Panc1 (cell line): ENCODE measurements at places on chromosomes 2 and 18. TPM values are rescaled to one million over a fixed set of nuclear protein-coding genes. Genes with fewer than 3 reads are reported as not detected.

GRCh38 chr2:143401861-143402260 is 272.6 kb downstream of the ARHGAP15 start:
- H3K27ac ChIP-seq, result no peak overlapping the region
- no peak for DNase-seq
- no peaks in the 10 kb centered on the region for H3K27me3 ChIP-seq
- no peaks in the 10 kb centered on the region for H3K4me1 ChIP-seq
- no peaks in the 10 kb centered on the region for H3K36me3 ChIP-seq

- peak overlapping the region; percentile 83 for H3K27ac ChIP-seq
- H3K27me3 ChIP-seq, result no peaks in the 10 kb centered on the region
- peaks cover 89% of the 10 kb centered on the region for H3K4me1 ChIP-seq
- no peak overlapping the region for H3K4me3 ChIP-seq
- H3K36me3 ChIP-seq, result no peaks in the 10 kb centered on the region
Measured at GRCh38 chr2:9214873-9215272, 8.3 kb downstream of the ASAP2 start.

GRCh38 chr2:42029171-42029570 is 18.6 kb upstream of the PKDCC start:
- no peak overlapping the region for H3K27ac ChIP-seq
- no peaks in the 10 kb centered on the region for H3K36me3 ChIP-seq
- no peaks in the 10 kb centered on the region; the same call in none of the 2 replicates for H3K4me1 ChIP-seq
- no peak overlapping the region for H3K4me3 ChIP-seq
- no peak for DNase-seq

DNA sequence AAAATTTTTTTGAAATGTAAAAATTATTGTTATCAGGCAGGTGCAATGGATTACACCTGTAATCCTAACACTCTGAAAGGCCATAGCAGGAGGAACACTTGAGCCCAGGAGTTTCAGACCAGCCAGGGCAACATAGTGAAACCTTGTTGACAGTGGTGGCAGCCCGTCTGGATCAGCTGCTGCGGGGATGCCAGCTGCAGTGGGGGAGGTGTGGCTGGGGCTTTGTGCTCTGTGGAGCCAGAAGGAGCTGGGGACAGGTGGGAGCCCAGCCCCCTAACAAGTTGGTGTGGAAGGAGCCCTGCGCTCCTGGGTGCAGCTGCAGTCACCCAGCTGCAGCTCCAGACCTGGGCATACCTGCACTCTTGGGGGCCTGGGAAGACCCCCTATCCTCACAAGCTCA is 182.4 kb upstream of the MC4R start:
- H3K27ac ChIP-seq, result no peak overlapping the region
- H3K36me3 ChIP-seq, result no peaks in the 10 kb centered on the region
- H3K27me3 ChIP-seq, result no peaks in the 10 kb centered on the region
- DNase-seq, result no peak
- H3K4me3 ChIP-seq, result no peak overlapping the region
- no peaks in the 10 kb centered on the region for H3K4me1 ChIP-seq

DNA sequence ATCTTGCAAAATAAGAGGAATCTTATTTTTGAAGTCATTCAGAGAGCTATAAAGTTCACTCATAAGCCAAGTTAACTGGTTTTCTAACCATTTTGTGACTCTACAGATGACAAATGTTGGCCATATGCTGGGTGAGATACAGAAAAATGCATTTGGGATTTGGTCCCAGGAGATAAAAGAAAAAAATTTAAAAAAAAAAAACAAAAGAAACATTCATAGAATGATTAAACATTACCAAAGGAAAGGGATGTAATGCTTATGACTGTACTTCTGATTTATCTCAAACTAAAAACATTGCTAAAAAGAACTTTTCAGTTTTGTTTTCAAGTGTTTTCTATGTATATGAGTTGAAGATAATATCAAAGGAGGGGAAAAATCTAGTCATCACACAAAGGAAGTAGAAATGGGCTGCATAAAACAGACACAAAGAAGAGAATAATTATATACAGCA is 43.1 kb downstream of the PELI1 start:
- no peaks in the 10 kb centered on the region; the same call in 1 of the 2 replicates for H3K36me3 ChIP-seq
- H3K4me3 ChIP-seq, result no peak overlapping the region
- no peak overlapping the region for H3K27ac ChIP-seq

- no peak overlapping the region for H3K4me3 ChIP-seq
- DNase-seq, result no peak
- no peaks in the 10 kb centered on the region for H3K27me3 ChIP-seq
- H3K27ac ChIP-seq, result no peak overlapping the region
- H3K4me1 ChIP-seq, result no peaks in the 10 kb centered on the region
Measured at GRCh38 chr18:21192308-21192624, 49.8 kb upstream of the GREB1L start.

DNA sequence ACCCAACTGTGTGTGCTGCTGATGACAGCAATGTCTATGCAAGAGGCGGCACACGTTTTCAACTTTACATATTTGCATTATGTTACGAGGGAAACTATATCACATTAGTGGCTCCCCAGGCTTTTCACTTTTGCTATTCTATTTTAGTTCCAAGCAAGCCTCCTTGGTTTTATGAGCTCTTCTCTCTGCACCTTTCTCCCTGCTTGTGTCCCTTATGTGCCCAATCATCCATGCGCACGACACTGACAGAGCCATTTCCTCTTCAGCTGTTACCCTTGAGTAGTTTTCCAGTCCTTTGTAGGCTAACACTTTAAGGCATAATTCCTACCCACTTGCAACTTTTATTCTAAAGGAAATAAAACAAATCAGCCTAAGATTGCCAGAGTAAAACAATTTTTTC is 154.3 kb downstream of the TCF4 start:
- no peak for DNase-seq
- H3K4me3 ChIP-seq, result no peak overlapping the region
- no peaks in the 10 kb centered on the region for H3K4me1 ChIP-seq
- no peak overlapping the region for H3K27ac ChIP-seq
- no peaks in the 10 kb centered on the region for H3K36me3 ChIP-seq
- no peaks in the 10 kb centered on the region for H3K27me3 ChIP-seq

GRCh38 chr18:13269521-13270011 is 51.0 kb downstream of the LDLRAD4 start:
- DNase-seq, result no peak
- no peaks in the 10 kb centered on the region for H3K27me3 ChIP-seq
- H3K36me3 ChIP-seq, result no peaks in the 10 kb centered on the region

- no peaks in the 10 kb centered on the region for H3K36me3 ChIP-seq
- H3K4me3 ChIP-seq, result no peak overlapping the region
- DNase-seq, result no peak
- peak overlapping the region; percentile 81 for H3K27ac ChIP-seq
Measured at GRCh38 chr2:10346929-10347561, 44.3 kb downstream of the HPCAL1 start.

DNA sequence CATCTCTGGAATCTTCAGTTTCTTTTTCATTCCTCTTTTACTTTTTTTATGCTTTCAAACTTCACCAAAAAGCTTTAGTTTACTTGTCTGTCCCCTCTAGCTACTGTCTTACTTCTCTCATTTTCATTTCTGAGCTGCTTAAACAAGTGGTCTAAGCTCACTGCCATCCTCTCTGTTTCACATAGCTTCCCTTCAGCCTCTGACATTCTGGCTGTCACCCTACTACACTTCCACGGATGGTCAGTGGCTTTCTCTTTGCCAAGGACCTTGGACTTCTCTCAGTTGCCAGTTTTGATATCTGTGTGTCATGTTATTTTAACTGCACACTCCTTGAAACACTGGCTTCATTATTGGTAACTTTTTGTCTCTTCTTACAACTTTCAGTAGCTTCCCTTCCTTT is 176.1 kb downstream of the IKZF2 start:
- H3K27ac ChIP-seq, result no peak overlapping the region
- DNase-seq, result no peak
- no peaks in the 10 kb centered on the region for H3K27me3 ChIP-seq
- no peaks in the 10 kb centered on the region for H3K4me1 ChIP-seq

- DNase-seq, result no peak
- peak within 1 kb of the TSS; percentile 69 for H3K4me3 ChIP-seq
- peaks cover 17% of the 10 kb centered on the region for H3K4me1 ChIP-seq
- peaks cover 4% of the 10 kb centered on the region for H3K36me3 ChIP-seq
- peak within 1 kb of the TSS; percentile 95 for H3K27ac ChIP-seq
Measured at GRCh38 chr2:39778775-39779340, at the start of gene THUMPD2. Gene THUMPD2 (minus strand): TSS chr2:39779258. CDS start chr2:39779239, 19 bp downstream.

DNA sequence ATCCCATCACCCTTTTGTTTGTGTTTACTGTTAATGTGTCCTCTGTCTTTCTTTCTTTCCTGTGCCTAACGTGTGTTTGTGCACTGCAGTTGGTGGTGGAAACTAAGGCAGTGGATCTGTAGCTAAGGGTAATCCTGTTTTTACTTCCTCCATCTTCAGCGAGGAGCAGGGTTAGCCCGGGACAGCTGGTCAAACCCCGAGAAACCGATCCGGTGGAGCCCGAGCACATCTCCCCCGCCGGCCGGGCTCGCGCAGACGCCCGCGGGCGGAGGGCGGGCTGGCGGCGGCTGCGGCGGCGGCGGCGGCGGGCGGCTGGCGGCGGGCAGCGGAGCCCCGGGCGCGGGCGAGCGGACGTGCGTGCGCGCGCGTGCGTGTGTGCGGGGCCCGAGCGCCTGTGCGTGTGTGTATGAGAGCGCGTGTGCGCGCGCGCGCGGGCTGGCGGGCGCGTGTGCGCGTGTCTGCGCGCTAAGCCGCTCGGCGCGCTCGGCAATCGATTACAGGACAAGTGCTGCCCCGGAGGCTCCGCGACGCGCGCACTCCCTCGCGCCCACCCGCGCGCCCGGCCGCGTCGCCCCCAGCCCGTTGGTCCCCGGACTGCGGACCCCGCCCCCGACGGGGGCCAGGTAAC is at the start of gene IKZF2:
TSS of gene IKZF2 (minus strand) at position 176 of the 628 bp plus-strand sequence. CDS start 2,983 bp downstream, outside the sequence.
- H3K27me3 ChIP-seq, result peaks cover 27% of the 10 kb centered on the region
- peaks cover 9% of the 10 kb centered on the region for H3K4me1 ChIP-seq
- no peaks in the 10 kb centered on the region for H3K36me3 ChIP-seq
- DNase-seq, result no peak
- peak within 1 kb of the TSS; percentile 61; the same call in 1 of the 2 replicates for H3K27ac ChIP-seq

- no peak for DNase-seq
- no peak overlapping the region for H3K4me3 ChIP-seq
- H3K27ac ChIP-seq, result no peak overlapping the region
- no peaks in the 10 kb centered on the region for H3K4me1 ChIP-seq
- no peaks in the 10 kb centered on the region for H3K36me3 ChIP-seq
Measured at GRCh38 chr2:103144837-103145236, 383.0 kb downstream of the TMEM182 start.

GRCh38 chr2:108918156-108918874 is 70.7 kb downstream of the EDAR start:
- H3K36me3 ChIP-seq, result no peaks in the 10 kb centered on the region
- no peaks in the 10 kb centered on the region for H3K4me1 ChIP-seq
- no peak for DNase-seq
- H3K27ac ChIP-seq, result no peak overlapping the region
- H3K27me3 ChIP-seq, result no peaks in the 10 kb centered on the region

GRCh38 chr2:71940695-71941094 is 207.0 kb downstream of the CYP26B1 start:
- H3K4me1 ChIP-seq, result no peaks in the 10 kb centered on the region
- H3K27me3 ChIP-seq, result no peaks in the 10 kb centered on the region
- no peaks in the 10 kb centered on the region for H3K36me3 ChIP-seq
- no peak overlapping the region for H3K4me3 ChIP-seq
- DNase-seq, result no peak
- no peak overlapping the region for H3K27ac ChIP-seq

DNA sequence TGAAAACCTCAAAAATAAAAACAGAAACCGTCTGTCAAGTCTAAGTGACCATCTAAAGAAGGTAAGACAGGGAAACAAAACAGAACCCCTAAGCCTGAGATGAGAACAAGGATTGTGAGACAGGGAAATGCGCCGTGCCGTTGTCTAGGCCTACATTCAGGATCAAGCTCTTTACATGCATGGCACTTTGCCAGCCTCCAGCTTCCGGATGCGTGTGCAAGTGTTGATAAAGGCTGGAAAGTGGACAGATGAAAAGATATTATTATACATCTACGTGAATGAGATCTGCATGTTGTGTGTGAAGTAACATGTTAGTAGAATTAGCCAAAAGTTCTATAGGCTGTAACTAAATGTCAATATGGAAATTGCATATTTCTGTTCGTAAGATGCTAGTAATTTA is 28.6 kb upstream of the TMEM87B start:
- no peaks in the 10 kb centered on the region; the same call in 1 of the 2 replicates for H3K36me3 ChIP-seq
- no peaks in the 10 kb centered on the region for H3K27me3 ChIP-seq
- H3K4me1 ChIP-seq, result peaks cover 2% of the 10 kb centered on the region; the same call in 1 of the 2 replicates
- no peak overlapping the region for H3K4me3 ChIP-seq
- H3K27ac ChIP-seq, result no peak overlapping the region

DNA sequence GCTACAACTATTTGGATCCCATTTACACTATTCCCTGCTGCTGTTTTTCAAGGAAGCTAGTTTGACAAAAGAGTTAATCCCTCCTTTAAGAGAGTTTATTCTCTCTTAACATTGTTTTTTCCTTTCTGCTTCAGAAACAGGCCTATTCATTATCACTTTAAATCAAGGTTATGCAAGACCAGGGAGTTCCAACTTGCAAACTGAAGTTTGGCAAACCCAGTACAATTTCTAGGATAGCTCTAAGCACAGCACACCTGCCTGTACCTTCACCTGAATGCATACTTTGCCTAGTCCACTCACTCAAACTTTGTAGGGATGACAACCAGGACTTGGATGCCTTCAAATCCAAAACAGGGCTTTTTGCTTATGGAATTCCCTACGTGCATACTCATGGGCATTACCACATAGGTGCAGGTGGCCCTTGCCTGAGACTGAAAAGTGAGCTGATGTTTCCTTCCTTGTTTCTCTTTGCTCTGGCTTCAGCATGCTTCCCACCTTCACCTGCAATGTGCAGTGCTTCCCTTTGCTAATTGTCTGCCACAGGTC is 193.8 kb upstream of the MMADHC start:
- no peaks in the 10 kb centered on the region for H3K4me1 ChIP-seq
- no peak for DNase-seq
- no peak overlapping the region for H3K27ac ChIP-seq
- no peak overlapping the region for H3K4me3 ChIP-seq

- H3K27me3 ChIP-seq, result no peaks in the 10 kb centered on the region
- DNase-seq, result no peak
- no peaks in the 10 kb centered on the region for H3K36me3 ChIP-seq
- H3K4me1 ChIP-seq, result no peaks in the 10 kb centered on the region
- no peak overlapping the region for H3K4me3 ChIP-seq
Measured at GRCh38 chr18:59566533-59566971, 130.7 kb downstream of the CCBE1 start.

- no peaks in the 10 kb centered on the region for H3K4me1 ChIP-seq
- DNase-seq, result no peak
- H3K4me3 ChIP-seq, result no peak overlapping the region
- H3K27ac ChIP-seq, result no peak overlapping the region
- H3K36me3 ChIP-seq, result no peaks in the 10 kb centered on the region
- H3K27me3 ChIP-seq, result no peaks in the 10 kb centered on the region
Measured at GRCh38 chr2:228432116-228432515, 250.6 kb upstream of the SPHKAP start.

- no peak overlapping the region for H3K4me3 ChIP-seq
- H3K36me3 ChIP-seq, result no peaks in the 10 kb centered on the region
Measured at GRCh38 chr2:46490521-46491141, 11.3 kb downstream of the TMEM247 start.

HIBCH gene
- total RNA-seq, result 21.7 TPM

PFN4 gene
- 1.3 TPM for total RNA-seq

MC2R gene
- total RNA-seq, result 0.05 TPM

SERPINB4 gene
- not detected for total RNA-seq

LDLRAD4 gene
- total RNA-seq, result 0.28 TPM

FSIP2 gene
- total RNA-seq, result 0.03 TPM

SIX3 gene
- total RNA-seq, result 0.21 TPM

SPEG gene
- 3.4 TPM for total RNA-seq

SKOR2 gene
- total RNA-seq, result not detected

DSC2 gene
- 2.7 TPM for total RNA-seq

ZBTB7C gene
- total RNA-seq, result 0.03 TPM

GTF3C2 gene
- total RNA-seq, result 77.7 TPM

DNAH6 gene
- total RNA-seq, result 0.26 TPM

C2orf72 gene
- total RNA-seq, result 3.2 TPM
